ENCODE measurements at places on chromosomes 1 and 21. TPM values are rescaled to one million over a fixed set of nuclear protein-coding genes. Genes with fewer than 3 reads are reported as not detected.

- H3K36me3 ChIP-seq = peaks cover 3% of the 10 kb centered on the region
- H3K27ac ChIP-seq = peak overlapping the region; percentile 32
- peaks cover 7% of the 10 kb centered on the region for H3K4me1 ChIP-seq
- no peak overlapping the region for H3K4me3 ChIP-seq
- peaks cover 6% of the 10 kb centered on the region for H3K27me3 ChIP-seq
Observed at GRCh38 chr1:96865731-96866685, 144.4 kb downstream of the PTBP2 start.

GRCh38 chr21:17784604-17785402 lies 34.4 kb downstream of the C21orf91 start:
- no peak overlapping the region for H3K4me3 ChIP-seq
- no peak overlapping the region for H3K27ac ChIP-seq
- no peak for DNase-seq
- H3K4me1 ChIP-seq = no peaks in the 10 kb centered on the region
- no peaks in the 10 kb centered on the region for H3K27me3 ChIP-seq

DNA sequence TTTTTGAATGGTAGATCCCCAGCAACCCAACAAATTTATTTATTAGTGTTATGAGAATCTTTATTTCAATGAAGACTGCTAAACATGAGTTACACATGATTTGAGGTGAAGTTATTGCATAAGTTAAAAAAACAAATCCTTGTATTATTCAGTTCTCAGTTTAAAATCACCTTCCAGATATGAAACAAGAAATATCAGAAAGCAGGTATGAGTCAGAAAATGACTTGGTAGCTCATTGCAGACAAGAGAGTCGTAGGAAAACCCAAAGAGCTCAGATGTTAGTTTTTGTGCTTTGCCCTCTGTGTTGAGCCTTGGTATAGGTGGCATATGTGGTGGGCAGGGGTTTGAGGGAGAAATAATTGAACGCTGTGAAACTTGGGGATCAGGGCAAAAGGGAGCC lies 339.4 kb downstream of the BRINP3 start:
- no peaks in the 10 kb centered on the region for H3K36me3 ChIP-seq
- no peak overlapping the region for H3K27ac ChIP-seq
- H3K4me3 ChIP-seq = no peak overlapping the region
- no peak for DNase-seq
- no peaks in the 10 kb centered on the region for H3K4me1 ChIP-seq

The MAP1LC3C gene
- total RNA-seq = 0.81 TPM

The ZC3H11A gene
- total RNA-seq = 88.3 TPM

The CR1L gene
- not detected for total RNA-seq

- H3K27ac ChIP-seq = no peak overlapping the region
- H3K4me3 ChIP-seq = no peak overlapping the region
- H3K27me3 ChIP-seq = no peaks in the 10 kb centered on the region
- peaks cover under 1% of the 10 kb centered on the region for H3K4me1 ChIP-seq
- no peaks in the 10 kb centered on the region for H3K36me3 ChIP-seq
Observed at GRCh38 chr1:26820784-26821269, 5.7 kb upstream of the ZDHHC18 start.

DNA sequence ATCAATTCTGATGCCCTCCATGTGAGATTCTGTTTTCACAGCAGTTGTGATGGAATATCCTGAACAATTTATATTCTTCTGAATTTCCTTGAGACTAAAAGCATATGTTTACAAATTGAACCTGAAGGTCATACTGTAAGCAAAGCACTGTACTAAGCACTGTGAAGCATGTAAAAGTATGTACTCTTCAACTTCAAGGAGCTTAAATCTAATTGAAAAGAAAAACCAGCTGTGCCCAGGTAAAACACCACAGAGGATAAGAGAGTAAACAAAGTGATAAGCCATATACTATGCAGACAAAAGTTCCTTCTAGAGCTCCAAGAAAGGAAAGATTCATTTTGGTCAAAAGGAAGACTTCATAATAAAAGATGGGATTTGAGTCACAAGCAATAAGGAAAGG lies 71.9 kb downstream of the TTLL7 start:
- no peaks in the 10 kb centered on the region for H3K4me1 ChIP-seq
- DNase-seq = no peak
- H3K4me3 ChIP-seq = no peak overlapping the region
- H3K27ac ChIP-seq = no peak overlapping the region
- H3K36me3 ChIP-seq = no peaks in the 10 kb centered on the region

The PDIK1L gene
- total RNA-seq = 7.8 TPM

DNA sequence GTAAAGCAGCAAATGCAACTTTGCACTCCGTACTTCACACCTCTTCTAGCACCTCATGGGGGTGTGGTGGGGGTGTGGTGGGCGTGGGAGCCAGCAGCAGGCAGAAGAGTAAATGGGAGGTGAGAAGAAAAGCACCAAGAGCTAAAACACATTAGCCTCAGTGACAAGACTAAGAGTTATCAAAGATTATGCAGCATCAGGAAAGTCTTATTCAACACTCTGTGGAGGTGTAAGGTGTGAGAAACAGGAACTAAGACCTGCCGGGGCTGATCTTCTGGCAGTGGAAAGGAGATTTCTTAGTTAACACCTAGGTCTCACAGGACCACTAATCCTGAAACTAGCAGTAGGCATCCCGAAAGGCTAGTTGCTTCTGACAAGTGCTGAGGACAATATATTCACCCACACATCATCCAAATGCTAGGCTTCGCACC lies 9.9 kb downstream of the TGFBR3 start:
- H3K27ac ChIP-seq = peak overlapping the region; percentile 48
- peaks cover 47% of the 10 kb centered on the region for H3K4me1 ChIP-seq
- peak overlapping the region; percentile 3 for H3K4me3 ChIP-seq
- no peak for DNase-seq
- H3K27me3 ChIP-seq = no peaks in the 10 kb centered on the region

The NPHS2 gene
- total RNA-seq = not detected

- DNase-seq = no peak
- H3K36me3 ChIP-seq = no peaks in the 10 kb centered on the region
- no peak overlapping the region for H3K4me3 ChIP-seq
- no peaks in the 10 kb centered on the region for H3K4me1 ChIP-seq
Observed at GRCh38 chr1:117231748-117232373, 21.1 kb upstream of the VTCN1 start.

GRCh38 chr1:2115008-2115641 lies 64.9 kb downstream of the PRKCZ start:
- H3K36me3 ChIP-seq = no peaks in the 10 kb centered on the region
- peaks cover 26% of the 10 kb centered on the region for H3K27me3 ChIP-seq
- DNase-seq = no peak
- H3K4me1 ChIP-seq = peaks cover 4% of the 10 kb centered on the region
- H3K4me3 ChIP-seq = no peak overlapping the region
- no peak overlapping the region for H3K27ac ChIP-seq

GRCh38 chr1:224579526-224579925 lies 36.6 kb upstream of the CNIH3 start:
- no peak for DNase-seq
- peaks cover 6% of the 10 kb centered on the region for H3K4me1 ChIP-seq
- peaks cover 3% of the 10 kb centered on the region for H3K27me3 ChIP-seq
- no peaks in the 10 kb centered on the region for H3K36me3 ChIP-seq
- no peak overlapping the region for H3K4me3 ChIP-seq

GRCh38 chr1:233224311-233224710 lies 71.2 kb downstream of the PCNX2 start:
- no peaks in the 10 kb centered on the region for H3K4me1 ChIP-seq
- no peak for DNase-seq
- H3K36me3 ChIP-seq = peaks cover 19% of the 10 kb centered on the region
- no peaks in the 10 kb centered on the region for H3K27me3 ChIP-seq
- H3K4me3 ChIP-seq = no peak overlapping the region

DNA sequence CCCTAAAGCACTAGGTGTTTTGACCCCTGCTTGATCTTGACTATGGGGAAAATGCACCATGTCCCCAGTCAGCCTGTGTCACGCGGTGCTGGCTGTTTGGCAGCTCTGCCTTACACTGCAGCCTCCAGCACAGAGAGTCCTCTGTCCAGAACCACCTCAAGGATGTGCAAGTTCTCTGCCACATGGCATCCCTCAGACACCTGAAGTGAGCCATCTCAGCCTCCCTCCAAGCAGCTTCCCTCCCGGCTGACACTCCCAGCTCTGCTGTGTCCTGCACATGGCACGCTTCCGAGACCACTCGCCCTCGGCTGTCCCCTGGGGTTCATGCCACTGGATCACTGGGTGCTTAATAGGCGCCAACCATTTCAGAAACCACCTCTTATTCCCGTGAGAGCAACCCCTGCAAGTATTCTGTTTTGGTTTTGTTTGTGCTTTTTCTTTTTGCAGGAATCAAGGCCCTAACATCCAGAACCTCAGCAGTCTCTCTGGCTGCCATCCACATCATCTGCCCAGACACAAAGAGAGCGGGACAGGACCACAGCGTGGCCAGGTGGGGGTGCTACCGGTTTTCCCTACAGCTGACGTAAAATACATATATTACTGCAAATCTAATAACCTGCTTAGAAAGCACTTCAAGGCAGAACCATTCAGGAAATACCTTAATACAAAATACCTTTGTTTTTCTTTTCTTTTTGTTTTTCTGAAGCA lies 45.7 kb downstream of the CAPZB start:
- no peaks in the 10 kb centered on the region for H3K27me3 ChIP-seq
- H3K4me1 ChIP-seq = peaks cover 98% of the 10 kb centered on the region
- peaks cover 7% of the 10 kb centered on the region for H3K36me3 ChIP-seq
- H3K27ac ChIP-seq = peak overlapping the region; percentile 99

DNA sequence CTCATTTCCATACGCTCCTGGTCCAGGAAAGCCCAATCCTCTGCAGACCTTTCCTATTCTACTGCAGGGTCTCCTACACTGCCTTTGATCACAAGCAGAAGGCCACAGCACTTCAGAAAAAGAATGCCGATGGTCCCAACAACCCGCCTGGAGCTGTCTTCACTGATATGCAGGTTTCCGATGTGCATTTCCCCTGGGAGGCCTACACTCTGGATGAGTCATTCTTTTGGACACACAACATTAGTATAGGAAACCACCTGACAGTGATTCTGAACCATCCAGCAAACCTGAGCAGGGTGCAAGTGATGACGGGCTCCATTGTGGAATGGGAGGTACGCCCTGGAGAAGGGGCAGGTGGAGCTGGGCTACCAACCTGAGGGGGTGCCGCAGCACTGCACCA lies 15.0 kb downstream of the PCAT6 start:
- H3K4me1 ChIP-seq = peaks cover 9% of the 10 kb centered on the region
- no peaks in the 10 kb centered on the region for H3K36me3 ChIP-seq
- H3K27me3 ChIP-seq = peaks cover 25% of the 10 kb centered on the region
- no peak overlapping the region for H3K27ac ChIP-seq
- H3K4me3 ChIP-seq = no peak overlapping the region

DNA sequence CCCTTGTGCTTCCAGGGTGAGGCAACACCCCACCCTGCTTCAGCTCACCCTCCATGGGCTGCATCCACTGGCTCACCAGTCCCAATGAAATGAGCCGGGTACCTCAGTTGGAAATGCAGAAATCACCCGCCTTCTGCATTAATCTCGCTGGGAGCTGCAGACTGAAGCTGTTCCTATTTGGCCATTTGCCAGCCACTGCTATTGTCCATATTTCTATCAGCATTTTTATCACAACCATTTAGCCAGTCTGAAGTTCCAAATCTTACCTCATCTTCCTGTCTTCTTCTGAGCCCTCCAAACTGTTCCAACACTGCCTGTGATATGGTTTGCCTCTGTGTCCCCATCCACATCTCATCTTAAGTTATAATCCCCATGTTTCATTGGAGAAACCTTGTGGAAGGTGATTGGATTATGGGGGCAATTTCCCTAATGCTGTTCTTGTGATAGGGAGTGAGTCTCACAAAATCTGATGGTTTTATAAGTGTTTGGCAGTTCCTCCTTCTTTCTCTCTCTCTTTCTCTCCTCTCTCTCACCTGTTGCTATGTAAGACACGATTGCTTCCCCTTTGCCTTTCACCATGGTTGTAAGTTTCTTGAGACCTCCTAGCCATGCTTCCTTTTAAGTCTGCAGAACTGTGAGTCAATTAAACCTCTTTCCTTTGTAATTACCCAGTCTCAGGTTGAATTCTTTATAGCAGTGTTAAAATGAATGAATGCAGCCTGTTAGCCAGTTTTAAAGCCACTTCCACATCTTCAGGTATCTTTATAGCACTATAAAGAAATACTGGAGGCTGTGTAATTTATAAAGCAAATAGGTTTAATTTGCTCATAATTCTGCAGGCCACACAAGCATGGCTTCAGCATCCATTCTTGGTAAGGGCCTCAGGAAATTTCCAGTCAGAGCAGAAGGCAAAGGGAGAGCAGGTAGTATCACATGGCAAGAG lies 203.5 kb downstream of the FCRL5 start:
- peaks cover 13% of the 10 kb centered on the region for H3K27me3 ChIP-seq
- no peaks in the 10 kb centered on the region for H3K4me1 ChIP-seq
- no peak for DNase-seq
- H3K27ac ChIP-seq = no peak overlapping the region

DNA sequence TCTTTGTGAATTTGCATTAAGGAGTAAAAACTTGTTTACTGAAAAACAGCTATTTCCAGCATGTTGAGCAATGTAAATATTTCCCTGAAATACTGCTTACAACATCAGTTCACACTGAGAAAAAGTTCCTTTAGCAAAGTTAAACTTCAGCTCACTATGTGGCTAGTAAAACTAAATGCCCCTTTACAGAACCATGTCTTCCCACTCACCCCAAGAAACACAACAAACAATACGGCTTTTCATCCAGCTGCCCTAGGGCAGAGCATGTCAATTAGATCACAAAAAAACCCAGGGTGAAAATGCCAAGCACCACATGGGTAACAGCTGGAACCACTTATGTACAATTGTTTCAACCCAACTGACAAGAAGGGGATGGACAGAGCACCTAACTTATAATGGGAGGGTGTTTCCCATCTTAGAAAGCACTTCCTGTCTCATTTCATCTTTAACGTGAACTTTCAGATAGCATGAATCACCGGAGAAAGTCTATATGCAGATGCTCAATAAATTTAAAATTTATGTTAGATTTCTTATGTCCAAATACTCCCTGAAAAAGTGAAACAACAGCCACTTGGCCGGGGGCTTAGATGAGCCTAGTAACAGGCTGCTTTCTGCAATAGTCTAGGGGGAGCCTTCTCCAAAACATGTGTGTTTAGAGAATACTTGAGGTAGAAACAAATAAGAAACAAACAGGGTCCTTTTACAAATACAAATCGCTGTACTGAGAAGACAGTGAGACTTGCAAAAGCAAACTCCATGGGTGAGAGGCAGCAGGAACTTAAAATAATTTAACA lies 6.6 kb downstream of the NID1 start:
- H3K4me3 ChIP-seq = peak overlapping the region; percentile 12
- no peaks in the 10 kb centered on the region for H3K27me3 ChIP-seq
- DNase-seq = no peak
- H3K36me3 ChIP-seq = peaks cover 8% of the 10 kb centered on the region

DNA sequence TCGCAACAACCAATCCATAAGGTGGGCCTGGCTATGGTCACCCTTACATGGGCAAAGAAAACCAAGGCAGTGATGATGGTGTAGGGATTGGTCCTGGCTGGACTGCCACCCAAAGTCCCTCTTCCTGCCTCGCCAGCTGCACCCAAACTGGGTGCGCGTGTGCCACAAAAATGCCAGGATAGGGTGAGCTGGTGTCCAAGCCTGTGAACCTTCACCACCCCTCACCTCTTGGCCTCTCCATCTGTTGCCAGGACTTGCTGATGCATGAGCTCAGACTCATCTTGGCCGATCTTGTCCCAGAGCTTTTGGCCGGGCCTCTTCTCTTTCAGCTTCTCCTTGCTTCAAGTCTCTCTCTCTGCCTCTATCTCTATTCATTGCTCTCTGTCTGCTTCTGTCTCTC lies 41.8 kb downstream of the FOXD2 start:
- H3K27ac ChIP-seq = no peak overlapping the region
- H3K27me3 ChIP-seq = peaks cover 15% of the 10 kb centered on the region
- no peaks in the 10 kb centered on the region for H3K36me3 ChIP-seq
- H3K4me1 ChIP-seq = peaks cover 8% of the 10 kb centered on the region
- no peak for DNase-seq

All from osteocyte (in vitro differentiated cells).